Stimulated activated CD4-positive, alpha-beta T cell treated with anti-CD3 and anti-CD28 coated beads, TNF-alpha, amount 100 ng/mL, for 1 hour (primary cell): ENCODE measurements at places on chromosomes 12 and 14.

DNA sequence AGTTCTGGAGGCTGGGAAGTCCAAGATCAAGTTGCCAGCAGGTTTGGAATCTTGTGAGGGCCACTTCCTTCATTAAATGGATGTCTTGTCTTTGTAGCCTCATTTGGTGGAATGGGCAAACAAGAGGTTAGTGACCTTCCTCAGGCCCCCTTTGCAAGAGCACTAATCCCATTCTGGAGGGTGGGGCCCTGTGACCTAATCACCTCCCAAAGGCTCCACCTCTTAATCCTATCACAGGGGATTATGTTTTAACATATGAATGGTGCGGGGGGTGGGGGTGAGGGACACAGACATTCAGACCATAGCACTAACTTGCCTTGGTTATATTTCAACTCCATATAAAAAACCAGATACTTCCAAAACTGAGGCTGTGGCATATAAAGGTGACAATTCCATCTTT lies 59.9 kb upstream of the PPP4R3A start:
- no peak for DNase-seq

DNA sequence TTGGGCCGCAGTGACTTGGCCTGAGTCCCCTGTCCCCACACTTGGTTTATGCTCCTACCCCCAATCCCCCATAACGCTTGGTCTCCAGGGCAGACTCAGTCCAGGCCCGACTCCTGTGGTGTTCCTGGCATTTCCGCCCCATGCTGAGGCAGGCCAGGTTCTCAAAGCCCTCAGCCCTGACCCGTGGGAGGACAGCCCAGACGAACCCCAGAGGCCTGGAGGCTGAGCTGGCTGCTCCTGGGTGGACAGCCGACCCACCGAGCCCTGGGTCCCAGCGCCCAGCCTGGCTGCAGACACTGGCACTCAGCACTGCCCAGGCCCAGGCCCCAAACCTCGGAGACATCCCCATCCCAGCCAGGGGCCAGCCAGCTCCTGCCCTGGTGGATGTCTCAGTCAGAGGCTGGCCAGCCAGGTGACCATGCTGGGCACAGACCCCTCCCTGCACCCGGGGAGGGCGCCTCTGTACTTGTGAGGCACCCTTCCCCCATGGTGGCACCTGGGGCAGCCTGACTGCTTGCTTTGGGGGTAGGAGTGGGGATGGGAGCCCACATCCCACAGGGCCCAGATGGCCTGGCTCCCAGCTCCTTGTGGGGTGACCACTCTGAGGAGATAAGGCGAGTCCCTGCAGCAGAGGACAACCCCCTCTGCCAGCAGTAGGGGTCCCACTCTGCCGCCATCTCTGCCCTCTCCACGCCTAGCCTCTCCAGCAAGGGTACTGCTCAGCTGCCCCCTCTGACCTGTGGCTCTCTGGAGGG lies 1.4 kb downstream of the PLD4 start:
- DNase-seq: no peak

- no peak for DNase-seq
These were observed 74.0 kb downstream of the RPS29 start for GRCh38 chr14:49512147-49512551.

DNA sequence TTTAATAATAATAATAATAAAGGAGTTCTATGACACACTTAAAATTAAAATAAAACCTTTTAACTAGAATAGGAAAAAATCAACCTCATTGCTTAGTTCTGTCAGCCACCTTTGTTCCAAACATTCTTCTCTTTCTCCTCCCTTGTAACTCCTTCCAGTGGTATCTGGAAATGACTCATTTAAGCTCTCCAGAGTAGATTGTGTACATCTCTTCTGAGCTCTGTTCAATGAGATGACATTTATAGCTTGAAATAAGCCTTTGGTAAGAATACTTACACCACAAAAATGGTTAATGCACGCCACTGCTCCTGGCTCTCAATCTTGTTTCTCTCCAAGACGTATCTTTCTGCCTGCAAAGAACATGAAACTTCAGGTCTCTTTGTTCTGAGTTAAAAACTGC lies 70.3 kb downstream of the STAB2 start:
- no peak for DNase-seq

- no peak for DNase-seq
These were observed 466.4 kb downstream of the MED13L start for GRCh38 chr12:115811045-115811444.

- no peak for DNase-seq
These were observed 5.5 kb downstream of the ASIC1 start for GRCh38 chr12:50062728-50063460.

GRCh38 chr12:25958428-25959070 lies at the start of gene RASSF8:
TSS of gene RASSF8 (plus strand) at chr12:25958682. CDS start at chr12:26055344, 96,662 bp downstream.
- no peak for DNase-seq

- DNase-seq: peak; percentile 72
These were observed 1346.4 kb downstream of the TMEM121 start for GRCh38 chr14:106872611-106873446.

DNA sequence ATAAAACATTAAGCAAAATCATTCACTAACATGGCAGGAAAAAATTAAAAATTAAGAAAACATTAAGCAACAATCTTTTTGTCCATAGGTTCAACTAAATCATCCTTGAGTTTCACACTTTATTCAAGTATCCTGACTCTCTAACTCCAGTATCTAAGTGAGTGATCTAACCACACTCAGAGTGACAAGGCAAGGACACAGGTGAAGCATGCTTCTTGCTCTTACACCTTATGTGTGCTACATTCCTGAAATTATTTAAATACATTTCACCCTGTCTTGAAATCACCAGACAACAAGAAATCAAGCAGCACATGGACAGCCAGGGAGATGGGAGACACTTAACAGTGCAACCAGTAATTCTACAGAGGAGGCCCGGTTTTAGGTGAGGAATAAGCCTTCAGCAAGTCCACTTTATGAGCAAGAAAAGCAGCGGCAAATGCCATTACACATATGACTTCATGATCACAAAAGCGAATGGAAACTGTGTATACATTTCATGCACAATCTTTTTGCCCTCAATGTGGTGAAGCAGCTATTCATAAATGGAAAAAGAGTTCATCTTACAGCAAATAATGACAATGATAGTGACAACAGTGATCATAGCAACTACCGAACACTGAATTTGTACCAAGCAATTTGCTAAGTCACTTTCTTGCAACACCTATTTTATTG lies 37.4 kb downstream of the PHLDA1 start:
- DNase-seq: no peak

DNA sequence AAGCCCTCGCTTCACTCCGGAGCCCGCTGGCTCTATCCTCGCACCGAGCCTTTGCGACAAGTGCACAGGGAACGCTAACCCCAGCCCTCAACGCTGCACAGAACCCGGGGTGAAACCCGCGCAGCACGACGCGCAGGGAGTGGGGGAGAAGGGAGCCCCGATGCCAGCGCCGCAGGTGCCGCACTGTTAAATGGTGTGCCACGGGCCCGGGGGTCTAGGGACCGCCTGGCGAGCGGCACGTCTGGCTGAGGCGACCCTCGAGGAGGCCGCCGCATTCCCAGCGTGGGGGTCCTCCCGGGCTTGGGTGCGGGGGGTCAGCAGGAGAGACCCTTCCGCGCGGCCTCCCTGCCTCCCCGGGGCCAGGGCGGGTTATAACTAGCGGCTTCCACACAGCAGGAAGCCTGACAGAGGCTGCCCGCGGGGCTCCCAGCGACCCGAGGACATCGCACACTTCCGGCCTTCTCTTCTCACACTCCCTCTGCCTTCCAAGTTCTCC lies 23.8 kb upstream of the LRTM2 start:
- DNase-seq: no peak

- DNase-seq: no peak
These were observed 881 bp downstream of the PYGL start for GRCh38 chr14:50943261-50943942.

GRCh38 chr12:116760622-116761020 lies 22.5 kb downstream of the RNFT2 start:
- DNase-seq: no peak

GRCh38 chr14:54532111-54533012 lies 22.7 kb downstream of the CGRRF1 start:
- DNase-seq: no peak

DNA sequence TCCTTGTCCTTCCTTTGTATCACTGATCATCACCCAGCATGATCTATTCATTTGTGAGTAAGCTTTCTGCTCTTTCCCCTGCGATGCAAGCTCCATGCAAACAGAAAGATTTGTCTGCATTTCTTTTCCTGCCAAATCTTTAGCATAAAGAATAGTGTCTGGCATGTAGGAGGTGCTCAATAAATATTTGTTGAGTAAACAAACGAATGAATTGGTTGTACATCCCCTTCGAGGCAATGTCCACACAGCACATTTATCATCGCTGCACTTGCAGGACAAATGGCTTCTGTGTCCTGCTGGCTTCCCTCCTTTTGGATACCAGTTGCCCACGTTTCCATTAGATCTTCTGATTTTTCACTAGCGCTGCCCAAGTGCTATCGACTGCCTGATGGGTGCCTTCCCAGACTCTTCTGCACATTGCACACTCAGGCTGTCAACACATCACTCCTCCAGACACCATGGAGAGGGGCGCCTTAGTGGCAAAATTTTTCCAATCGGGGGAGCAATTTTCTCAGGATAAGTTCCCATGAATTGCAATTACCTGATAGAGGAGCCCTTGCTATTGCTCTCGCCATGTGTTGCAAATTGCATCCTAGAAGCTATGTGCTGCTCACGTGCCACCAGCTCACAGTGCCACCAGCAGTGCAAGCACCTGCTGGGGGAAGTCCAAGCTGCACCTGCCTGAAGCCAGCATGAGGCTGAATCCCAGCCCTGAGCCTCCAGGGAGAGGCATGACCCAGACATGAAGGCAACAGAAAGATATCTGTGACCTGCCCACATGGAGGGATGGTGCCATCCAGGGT lies 206.6 kb downstream of the KIF26A start:
- no peak for DNase-seq

DNA sequence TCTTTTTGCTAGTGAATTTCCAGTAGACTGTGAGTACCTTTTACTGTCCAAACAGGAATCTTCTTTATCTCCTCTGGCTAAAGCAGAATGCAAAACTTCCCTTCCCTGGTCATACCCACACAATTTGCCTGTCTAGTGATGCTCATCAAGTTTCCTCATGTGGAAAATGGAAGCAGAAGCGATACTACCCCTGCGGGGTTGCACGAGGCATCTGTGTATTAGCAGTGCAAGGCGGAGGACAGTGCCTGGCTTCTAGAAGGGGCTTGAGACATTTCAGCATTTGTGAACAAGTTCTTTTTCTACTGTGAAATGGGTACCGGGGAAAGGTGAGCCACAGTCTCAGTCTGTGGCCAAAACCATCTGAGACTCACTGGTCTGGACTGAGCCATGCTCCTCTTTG lies 340.9 kb downstream of the AACS start:
- DNase-seq: no peak

- DNase-seq: no peak
These were observed 145.8 kb downstream of the GRIN2B start for GRCh38 chr12:13835652-13836051.

GRCh38 chr12:22018860-22019259 lies 27.2 kb upstream of the CMAS start:
- no peak for DNase-seq

- DNase-seq: no peak
These were observed 193.4 kb upstream of the AMIGO2 start for GRCh38 chr12:47273191-47273626.

DNA sequence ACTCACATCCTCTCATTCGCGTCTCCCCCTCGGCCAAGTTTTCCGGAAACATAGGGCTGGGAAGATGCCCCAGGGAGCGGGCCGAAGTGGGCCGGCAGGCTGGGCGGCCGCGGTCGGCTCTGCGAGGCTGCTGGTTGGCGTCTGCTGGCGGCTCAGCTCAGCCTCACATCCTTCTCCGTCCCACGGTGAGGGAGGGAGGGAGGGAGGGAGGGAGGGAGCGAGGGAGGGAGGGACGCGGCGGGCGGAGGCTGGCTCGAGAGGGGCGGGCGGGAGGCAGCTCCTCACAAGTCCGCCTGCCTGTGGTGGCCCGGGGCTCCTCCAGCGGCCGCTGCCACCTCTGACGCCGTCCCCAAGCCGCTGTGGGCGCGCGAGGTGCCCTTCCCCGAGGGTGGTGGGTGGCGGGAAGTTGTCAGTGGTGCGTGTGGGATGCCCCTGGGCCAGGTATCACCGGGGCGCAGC lies 93.8 kb downstream of the RFLNA start:
- no peak for DNase-seq

GRCh38 chr12:19959353-19959752 lies 409.0 kb upstream of the PDE3A start:
- DNase-seq: no peak

DNA sequence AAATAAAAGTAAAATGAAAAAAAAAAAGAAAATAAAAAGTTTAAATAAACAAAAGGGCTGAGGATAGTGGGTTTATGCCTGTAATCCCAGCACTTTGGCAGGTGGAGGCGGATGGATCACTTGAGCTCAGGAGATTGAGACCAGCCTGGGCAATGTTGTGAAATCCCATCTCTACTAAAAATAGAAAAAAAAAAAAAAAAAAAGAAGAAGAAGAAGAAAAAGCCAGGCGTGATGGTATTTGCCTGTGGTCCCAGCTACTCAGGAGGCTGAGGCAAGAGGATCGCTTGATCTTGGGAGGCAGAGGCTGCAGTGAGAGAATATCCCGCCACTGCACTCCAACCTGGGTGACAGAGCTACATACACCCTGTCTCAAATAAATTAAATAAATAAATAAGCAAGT lies 3.9 kb downstream of the TAOK3 start:
- no peak for DNase-seq

GRCh38 chr14:96493178-96493577 lies 9.0 kb upstream of the PAPOLA start:
- DNase-seq: no peak

- no peak for DNase-seq
These were observed 39.9 kb downstream of the INSM2 start for GRCh38 chr14:35573911-35574310.

- DNase-seq: no peak
These were observed 19.2 kb downstream of the CLIP1 start for GRCh38 chr12:122403115-122403770.

GRCh38 chr12:31444736-31445135 lies 118.8 kb upstream of the SINHCAF start:
- DNase-seq: no peak

DNA sequence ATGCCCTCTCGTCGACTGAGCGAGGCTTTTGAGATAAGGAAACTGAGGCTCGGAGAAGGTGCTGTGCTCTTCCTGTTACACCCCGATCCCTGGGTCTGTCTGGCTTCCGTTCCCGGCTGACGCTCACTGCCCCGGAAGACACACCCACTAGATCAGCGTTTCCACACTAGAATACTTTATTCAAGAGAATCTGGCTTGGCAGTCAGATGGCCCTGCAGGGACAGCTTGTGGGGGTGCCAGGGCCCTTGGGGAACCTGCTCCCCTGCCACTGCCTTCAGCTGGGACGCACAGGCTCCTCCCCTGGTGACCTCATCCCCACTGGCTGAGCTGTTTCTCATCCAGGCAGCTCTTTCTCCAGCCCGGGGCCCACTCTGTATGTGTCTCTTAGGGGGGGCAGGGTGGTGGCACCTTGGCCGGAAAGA lies 13.7 kb downstream of the PGF start:
- no peak for DNase-seq

GRCh38 chr12:127519779-127520178 lies 747.2 kb upstream of the TMEM132C start:
- no peak for DNase-seq
